ENCODE measurements at places on chromosomes 2 and 18.

DNA sequence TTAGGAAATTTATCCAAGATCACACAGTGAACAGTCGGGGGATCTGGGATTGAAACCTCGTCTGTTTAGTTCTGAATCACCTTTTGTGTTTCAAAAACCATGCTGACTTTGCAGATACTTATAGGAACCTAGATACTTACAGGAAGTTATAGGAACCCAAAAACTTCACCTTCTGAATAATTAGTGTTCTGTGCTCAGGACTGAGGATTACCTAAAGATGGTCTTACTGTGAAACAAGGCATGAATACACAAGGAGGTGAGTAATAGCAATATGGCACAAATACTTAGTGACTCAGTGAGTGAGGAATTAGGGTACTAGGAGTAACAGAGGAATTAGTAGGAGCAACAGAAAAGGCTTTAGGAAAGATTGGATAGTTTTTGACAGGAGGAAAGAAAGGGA lies 145.5 kb downstream of the LRATD1 start:
- DNase-seq = no peak

- DNase-seq = no peak
Measured at GRCh38 chr2:14125624-14126293, 506.8 kb upstream of the LRATD1 start.

GRCh38 chr2:149080971-149081370 lies 42.5 kb downstream of the LYPD6B start:
- DNase-seq = no peak

DNA sequence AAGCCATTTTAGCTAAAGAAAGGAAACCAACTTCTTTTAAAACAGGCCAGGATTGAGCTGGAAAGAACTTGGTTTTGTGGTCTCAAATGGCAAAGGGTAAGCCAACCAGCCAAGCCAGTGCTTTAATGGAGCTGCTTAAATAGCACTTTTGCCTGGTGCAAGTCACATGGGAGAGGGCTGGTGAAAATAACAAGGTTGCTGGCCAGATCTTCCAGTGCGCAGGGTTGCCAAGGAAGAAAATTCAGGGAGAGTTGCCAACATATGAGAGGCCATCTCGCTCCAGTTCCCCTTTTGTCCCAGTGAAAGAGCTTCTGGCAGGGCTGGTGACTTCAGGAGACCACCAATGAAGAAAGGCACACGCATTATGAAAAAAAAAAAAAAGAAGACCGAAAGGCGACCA lies 57.3 kb downstream of the IRS1 start:
- DNase-seq = no peak

- peak; percentile 24 for DNase-seq
Measured at GRCh38 chr2:217645896-217646295, 356.9 kb downstream of the TNS1 start.

- no peak for DNase-seq
Measured at GRCh38 chr2:143392358-143392757, 263.1 kb downstream of the ARHGAP15 start.

DNA sequence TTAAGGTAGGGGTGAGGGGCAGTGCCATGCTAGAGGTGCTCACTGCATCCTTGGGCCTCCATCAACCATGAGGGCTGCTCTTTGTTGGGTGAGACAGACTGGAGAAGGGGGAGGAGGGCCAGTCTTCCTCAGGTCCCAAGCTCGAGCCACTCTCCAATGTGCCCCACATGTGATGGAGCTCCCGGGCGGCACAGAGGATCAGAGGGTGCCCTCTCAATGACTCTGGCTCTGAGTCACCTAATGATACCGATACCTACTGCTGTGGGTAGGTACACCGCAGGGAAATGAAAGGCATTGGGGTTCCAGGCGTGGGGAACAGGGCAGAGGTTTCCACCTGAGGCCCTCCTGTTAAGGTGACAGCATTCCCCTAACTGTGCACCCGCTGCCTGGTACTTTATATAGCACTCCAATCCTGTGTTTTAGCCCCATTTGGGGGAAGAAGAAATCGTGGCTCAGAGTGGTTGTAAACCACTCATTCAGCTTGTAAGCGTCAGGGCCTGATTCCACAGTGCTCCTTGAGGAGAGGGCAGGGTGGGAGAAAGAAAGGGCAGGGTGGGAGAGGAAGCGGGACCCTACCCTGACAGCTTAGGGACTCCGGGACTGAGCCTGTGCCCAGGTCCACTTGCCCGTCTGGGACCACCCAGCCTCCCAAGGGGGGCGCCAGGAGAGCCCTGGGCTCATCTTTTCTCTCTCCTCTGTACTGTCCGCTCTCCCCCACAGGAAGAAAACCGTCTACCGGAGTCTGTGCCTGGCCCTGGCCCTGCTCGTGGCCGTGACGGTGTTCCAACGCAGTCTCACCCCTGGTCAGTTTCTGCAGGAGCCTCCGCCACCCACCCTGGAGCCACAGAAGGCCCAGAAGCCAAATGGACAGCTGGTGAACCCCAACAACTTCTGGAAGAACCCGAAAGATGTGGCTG lies 1.8 kb downstream of the B3GNT7 start:
- no peak for DNase-seq

GRCh38 chr18:55925772-55926171 lies 337.8 kb upstream of the TCF4 start:
- no peak for DNase-seq

DNA sequence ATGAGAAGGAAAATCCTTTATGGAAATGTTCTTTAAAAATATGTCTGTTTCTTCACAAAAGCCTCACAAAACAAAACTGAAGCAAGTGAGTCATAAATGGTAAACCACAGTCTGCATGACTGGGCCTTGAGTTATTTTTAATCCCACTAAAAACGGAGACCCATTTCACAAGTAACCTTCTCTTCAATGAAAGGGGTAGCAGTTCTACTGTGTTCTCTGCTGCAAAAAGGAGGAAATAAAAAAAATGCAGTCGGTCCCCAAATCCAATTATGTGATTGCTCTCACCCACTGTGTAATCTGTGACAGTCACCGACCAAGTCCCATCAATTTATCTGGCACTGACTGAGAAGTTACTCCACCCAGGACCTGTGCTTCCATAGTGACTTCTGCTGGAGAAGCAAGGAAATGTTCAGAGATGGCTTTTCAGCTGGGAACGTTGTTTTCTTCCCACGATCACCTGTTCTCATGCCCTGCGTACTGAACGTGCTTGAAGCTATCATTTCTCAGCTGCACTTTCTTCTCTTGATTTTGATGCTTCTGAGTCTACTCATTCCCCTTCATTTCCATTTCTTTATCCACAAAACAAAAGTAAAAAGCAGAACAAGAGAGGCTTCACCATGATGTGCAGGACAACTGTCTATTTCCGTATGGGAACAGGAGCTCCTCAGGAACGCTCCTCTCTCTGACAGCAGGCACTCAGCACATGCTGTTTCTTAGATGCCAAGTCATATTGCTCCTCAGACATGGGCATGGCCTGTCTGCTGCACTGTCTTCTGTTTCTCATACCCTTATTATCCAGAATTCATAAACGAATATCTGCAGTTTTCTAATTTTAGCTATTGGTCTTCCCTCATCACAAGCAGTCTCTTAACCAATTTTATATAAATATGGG lies 80.0 kb upstream of the TMEM200C start:
- DNase-seq = no peak

DNA sequence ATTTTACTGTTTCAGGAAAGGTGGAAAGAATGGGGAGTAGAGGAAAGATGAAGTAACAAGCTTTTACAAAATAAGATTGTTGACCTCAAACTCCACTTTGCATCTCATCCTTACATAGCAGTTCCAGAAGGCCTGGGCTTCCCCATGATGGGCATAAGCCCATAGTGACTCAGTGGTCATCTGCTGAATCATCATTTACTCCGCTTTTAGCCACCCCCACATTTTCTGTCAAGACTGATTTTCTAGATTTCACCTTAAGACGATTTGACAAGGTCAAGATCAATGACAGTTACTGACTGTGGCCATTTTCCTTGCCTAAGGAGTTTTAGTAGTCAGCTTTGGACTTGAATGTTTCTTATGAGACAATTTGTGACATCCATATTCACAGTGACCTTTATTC lies 49.4 kb downstream of the PLEKHM3 start:
- no peak for DNase-seq

- DNase-seq = no peak
Measured at GRCh38 chr18:69727912-69728572, 219.6 kb downstream of the CD226 start.

- peak; percentile 85 for DNase-seq
Measured at GRCh38 chr18:12946549-12947284, 1.1 kb upstream of the SEH1L start.

- no peak for DNase-seq
Measured at GRCh38 chr2:47004905-47005495, 89.4 kb upstream of the MCFD2 start.

DNA sequence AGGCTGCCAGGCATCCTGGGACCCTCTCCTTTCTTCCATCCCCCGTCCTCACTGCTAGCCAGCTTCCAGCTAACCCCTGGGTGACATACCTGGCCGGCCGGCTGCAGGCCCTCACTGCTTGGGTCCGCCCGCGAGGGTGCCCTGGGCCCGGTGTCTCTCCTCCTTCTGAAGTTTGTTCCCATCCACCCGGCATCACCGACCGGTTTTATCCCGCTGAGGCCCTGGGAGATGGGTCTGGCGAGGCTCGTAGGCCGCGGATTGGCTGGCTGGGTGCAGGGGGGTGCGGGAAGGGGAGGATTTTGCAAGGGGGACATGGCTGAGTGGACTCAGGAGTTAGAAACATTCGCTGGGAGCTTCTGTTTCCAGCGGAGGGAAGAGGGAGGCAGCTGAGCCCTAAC lies at the start of gene PAX8:
Gene PAX8 (minus strand): TSS at position 180 of the 398 bp plus-strand sequence. CDS start 527 bp downstream, outside the sequence.
- no peak for DNase-seq

- no peak for DNase-seq
Measured at GRCh38 chr18:69490072-69490471, 89.4 kb downstream of the DOK6 start.

- no peak for DNase-seq
Measured at GRCh38 chr2:101426822-101427221, 39.5 kb upstream of the CREG2 start.

GRCh38 chr2:233260661-233261060 lies 9.2 kb downstream of the ATG16L1 start:
- DNase-seq = no peak

- no peak for DNase-seq
Measured at GRCh38 chr2:193581807-193582206, 1387.1 kb upstream of the TMEFF2 start.

GRCh38 chr2:15909157-15909556 lies 31.2 kb upstream of the MYCN start:
- no peak for DNase-seq

- no peak for DNase-seq
Measured at GRCh38 chr2:239286901-239287300, 113.9 kb downstream of the HDAC4 start.

DNA sequence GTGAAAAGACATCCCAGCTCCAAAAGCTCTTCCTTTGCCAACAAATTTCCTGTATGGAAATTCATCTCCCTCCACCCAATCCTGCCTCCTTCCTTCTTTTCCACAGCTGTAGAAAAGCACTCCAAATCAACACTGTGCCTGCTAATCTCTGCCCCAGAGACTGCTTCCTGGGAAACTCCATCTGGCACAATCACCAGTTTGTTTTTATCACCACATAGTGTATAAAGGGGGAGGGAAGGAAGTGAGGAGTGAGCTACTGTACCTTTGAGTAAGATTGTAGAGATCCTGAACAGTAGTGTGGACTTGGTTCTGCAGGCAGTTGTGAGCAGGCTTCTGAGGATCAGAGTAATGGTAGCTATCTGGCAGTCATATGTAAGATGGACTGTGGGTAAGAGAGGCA lies 14.7 kb upstream of the FAM237A start:
- DNase-seq = no peak

- no peak for DNase-seq
Measured at GRCh38 chr2:80080957-80081356, 223.6 kb downstream of the LRRTM1 start.

DNA sequence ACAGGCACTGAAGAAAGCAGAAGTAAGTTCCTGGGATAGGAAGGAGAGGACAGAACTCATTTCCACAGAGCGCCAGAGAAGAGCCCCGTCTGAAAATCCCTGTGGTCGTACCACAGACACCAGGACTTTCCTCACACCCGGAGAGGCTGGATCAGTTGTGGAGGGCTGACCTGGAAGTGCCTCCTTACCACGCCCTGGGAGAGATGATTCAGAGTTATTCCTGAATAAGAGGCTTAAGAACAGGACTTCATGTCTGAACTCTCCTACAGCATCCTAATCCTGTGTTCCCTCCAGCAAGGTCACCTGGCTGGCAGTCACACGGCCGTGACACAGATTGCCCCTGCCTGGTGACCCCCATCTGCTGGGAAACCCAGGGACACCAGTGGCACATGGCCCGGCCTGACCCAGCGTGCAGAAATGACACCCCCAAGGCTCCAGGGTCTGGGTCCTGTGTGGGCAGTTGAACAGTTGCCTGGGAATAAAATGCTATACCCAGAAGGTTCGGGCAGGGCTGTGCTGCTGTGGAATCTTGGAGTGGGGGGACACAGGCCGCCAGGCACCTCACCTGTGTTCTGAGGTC lies 105.9 kb downstream of the PXDN start:
- no peak for DNase-seq

- DNase-seq = no peak
Measured at GRCh38 chr2:138087751-138088593, 123.7 kb downstream of the HNMT start.

GRCh38 chr2:27929916-27930486 lies 39.5 kb downstream of the BABAM2 start:
- DNase-seq = no peak

- DNase-seq = no peak
Measured at GRCh38 chr2:203830304-203831055, 37.1 kb upstream of the CTLA4 start.

DNA sequence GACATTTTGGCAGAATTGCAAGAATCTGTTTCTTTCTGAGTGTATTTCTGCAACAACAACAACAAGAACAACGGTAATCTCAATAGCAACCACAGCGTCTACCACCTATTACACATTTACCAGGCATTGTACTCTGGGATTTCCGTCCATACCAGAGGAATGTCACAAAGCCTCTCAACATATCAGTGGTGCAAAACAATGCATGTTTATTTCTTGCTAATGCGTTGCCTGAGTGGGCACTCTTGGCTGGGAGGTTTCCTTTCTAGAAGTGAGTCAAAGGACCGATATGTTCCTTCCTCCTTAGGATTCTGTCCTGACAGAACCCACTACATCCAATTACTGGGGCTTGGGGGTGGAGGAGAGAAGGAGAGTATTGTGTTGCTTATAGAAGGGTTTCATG lies 585.6 kb downstream of the TSN start:
- DNase-seq = no peak

DNA sequence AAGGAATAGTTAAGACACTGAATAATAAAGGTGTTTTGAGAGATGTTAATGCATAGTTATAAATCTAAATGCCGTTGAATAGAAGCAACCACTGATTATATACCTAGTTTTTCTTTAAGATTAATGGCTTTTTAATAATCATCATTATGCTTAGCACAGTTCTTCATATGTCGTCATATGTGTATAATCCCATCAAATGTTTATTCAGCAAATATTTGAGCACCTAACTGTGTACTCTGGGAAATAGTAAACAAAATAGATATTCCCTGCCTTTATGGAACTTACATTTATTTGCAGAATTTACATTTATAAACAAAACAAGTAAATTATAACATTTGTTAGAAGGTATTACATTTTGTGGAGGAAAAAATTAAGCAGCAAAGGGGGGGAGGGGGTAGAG lies 9.8 kb downstream of the NUP35 start:
- no peak for DNase-seq

GRCh38 chr2:205030695-205031094 lies 485.4 kb downstream of the PARD3B start:
- DNase-seq = no peak
